ENCODE measurements at places on chromosomes 4 and X.

DNA sequence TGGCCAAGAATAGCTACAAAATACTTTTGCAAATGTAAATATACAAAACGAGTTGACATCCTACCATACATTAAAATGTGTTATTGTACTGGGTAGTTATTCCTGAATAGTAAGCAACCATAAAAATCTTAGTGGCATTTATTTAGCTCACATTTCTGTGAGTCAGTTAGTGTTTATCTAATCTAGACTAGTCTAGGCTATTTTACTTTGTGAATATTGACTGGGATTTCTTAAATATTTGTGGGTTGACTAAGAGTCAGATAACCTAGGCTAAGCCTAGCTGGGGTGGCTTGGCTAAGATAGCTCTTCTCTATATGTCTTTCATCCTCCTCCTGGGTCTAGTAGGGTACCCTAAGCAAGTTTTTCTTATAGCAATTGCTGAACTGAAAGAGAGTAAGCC lies 543.8 kb upstream of the DIAPH2 start:
- no peak for DNase-seq

DNA sequence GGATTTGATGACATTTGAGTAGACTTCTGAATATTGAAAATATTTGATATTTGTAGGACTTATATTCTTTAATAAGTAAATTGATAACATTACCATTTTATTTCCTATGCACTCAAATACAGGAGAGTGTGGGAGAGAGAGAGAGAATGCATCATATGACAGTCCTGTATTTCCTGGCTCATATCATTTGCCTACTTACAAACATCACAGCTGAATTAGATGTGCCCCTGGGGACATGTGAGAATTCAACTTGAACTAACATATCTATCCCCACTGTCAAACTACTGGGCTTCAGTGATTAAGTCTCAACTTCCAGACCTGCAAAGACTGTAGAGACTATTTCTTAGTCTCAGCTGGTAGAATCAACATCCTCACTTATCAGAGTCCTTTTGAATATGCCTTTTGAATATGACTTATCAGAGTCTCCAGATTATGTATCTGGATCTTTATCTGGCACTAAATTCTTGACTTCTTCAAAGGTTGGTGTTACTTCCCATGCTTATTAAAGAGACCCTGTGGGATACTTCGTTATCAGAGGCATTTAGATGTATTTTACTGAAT lies 75.5 kb downstream of the PABPC4L start:
- no peak for DNase-seq

DNA sequence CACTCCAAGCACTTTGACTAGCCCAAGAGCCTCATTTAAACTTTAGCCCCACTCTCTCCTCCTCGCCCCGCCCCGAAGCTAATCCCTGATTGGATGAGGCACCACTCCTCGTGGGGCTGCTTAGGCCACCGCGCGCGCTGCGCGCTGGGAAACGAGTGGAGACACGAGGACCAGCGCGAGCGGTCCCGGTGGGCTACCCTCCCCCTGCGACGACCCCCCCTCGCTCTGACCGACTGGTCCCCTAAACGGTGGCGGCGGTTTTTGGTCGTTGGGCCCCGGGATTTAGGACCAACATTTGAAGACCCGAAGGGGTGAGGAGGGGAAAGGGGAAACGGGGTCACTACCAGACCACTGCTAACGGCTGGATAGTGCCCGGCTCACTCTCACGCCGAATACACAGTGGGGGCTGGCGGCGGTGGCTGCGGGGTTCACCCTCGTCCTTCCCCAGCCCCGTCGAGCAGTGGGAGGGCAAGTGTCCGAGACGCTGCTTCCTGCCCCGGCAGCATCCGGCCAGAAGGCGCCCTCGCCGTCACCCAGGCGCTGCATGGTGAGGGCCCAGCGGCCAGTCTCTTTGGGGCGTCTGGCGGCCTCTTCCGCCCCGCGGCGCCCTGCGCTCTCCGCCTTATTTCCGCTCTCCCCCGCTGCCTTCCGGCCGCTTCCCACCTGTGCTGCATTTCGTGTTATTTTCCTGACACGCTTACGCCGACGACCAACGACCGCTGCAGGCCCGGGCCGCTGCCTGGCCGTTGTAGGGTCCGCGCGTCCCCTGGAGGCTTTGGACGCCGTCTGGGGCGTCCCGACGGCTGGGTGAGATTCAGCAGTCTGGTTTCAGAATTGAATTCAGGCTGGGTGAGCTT lies at the start of gene RBM46:
TSS of gene RBM46 (plus strand) at position 147 of the 857 bp plus-strand sequence. CDS start 15,481 bp downstream, outside the sequence.
- DNase-seq = no peak

GRCh38 chrX:47637546-47638195 lies 7.9 kb upstream of the CFP start:
- DNase-seq = no peak

DNA sequence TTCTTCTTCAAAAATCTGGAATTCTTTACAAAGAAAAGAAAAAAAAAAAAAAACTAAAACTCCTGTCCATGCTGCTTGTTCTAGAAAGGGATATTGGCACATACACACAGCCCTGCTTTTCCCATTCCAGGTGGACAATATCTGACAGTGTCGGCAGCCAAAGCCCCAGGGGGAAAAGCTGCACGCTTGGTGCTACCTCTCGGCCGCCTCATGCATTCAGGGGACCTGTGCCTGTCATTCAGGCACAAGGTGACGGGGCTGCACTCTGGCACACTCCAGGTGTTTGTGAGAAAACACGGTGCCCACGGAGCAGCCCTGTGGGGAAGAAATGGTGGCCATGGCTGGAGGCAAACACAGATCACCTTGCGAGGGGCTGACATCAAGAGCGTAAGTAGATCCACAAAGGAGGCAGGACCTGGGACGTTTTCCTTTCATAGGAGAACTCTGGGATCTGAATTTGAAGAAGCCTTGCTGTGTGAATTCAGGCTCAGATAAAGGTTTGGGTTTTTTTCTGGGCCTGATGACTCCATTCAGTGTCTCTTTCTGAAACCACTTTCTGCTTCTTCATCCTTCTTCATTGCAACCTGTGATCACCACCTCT lies 71.9 kb downstream of the NPNT start:
- no peak for DNase-seq

DNA sequence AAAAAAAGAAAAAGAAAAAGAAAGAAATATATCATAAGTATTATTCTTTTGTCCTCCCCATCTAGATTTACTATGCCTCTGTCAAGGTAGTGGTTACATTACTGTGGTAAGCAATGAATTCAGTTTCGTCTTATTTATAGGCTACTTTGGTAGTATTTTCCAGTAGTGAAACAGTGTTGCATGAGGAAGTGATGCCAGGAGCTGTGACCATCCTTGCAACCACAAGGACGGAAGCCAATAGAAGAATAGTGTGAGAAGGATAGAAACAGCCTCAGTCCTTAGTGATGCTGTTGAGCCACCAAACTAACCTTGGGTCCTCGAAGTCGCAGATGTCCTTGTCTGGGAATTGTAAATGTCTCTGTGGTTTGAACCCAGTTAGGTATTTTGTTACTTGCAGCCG lies 328.5 kb downstream of the PPP3CA start:
- no peak for DNase-seq

DNA sequence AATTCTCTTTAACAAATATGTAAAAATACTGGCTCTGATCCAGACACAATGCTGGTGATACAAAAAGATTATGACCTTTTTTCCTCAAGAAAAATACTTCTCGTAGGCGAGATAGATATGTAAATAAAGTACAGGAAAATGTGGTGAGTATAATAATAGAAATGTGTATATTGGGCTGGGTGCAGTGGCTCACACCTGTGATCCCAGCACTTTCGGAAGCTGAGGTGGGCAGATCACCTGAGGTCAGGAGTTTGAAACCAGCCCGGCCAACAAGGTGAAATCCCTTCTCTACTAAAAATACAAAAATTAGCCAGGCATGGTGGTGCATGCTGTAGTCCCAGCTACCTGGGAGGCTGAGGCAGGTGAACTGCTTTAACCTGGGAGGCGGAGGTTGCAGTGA lies 55.0 kb downstream of the MRPL1 start:
- DNase-seq = no peak

DNA sequence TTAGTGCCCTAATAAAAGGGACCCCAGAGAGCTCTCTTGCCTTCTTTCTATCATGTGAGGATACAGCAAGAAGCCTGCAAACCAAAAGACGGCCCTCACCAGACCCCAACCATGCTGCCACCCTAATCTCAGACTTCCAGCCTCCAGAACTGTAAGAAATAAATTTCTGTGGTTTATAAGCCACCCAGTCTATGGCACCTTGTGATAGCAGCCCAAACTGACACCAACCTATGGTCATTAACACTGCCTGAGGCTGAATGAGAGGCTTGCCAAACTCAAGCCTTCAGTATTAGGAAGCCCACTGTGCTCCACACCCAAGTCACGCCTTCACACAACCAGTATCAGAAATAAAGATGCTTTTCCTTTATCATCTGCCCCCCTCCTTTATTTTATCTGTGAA lies 127.3 kb upstream of the KLF3 start:
- no peak for DNase-seq

DNA sequence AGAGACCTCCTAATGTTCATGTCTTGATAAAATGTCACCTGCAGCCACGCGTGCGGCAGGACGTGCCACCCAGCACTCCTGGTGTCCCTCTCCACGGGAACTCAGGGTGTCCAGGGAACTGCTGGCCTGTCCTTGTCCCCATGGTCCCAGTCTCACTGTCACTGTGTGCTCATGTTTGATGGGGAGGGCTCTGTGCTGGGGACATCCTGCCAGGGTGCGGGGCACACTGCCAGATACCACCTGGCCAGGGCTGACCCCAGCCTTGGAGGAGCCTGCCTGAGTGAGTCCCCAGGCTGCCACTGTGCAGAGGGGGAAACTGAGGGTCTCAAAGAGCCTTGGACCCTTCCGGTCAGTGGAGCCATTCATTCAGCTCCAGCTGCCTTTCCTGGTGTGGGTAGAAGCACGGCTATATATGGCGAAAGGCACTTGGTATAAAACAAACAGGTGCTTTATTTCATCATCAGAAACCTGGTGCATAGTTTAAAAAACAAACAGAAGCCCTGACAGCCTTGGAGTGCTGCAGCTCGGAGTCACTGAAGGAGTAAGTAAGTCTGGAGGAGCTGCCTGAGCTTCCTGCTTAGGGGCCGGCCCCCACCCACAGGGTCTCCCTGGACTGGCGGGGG lies 33.0 kb downstream of the NOP14 start:
- peak; percentile 62 for DNase-seq

- peak; percentile 33 for DNase-seq
Measured at GRCh38 chr4:26452565-26453531, 37.4 kb downstream of the CCKAR start.

DNA sequence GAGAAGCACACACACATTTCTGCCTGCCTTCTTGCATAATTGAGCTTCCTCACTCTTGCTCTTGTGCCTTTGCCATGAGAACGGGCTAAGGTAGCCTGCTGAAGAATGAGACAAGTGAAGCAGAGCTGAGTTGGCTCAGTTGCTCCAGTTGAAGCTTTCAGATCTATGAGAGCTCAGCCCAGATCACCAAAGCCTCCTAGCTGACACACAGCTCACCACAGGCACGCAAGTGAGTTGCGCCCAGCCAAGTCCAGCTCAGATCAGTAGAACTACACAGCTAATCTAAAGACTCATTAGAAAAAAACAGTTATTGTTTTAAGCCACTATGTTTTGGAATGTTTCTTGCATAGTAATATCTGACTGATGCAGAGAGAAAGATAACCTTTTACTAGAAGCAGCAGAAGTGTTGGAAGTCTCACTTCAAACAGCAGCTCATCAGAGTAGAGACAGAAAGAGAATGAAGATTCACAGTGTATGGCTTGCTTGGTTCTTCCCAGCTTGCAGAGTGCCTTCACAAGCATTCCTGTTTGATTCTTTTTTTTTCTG lies 362.4 kb downstream of the MID1IP1 start:
- no peak for DNase-seq

DNA sequence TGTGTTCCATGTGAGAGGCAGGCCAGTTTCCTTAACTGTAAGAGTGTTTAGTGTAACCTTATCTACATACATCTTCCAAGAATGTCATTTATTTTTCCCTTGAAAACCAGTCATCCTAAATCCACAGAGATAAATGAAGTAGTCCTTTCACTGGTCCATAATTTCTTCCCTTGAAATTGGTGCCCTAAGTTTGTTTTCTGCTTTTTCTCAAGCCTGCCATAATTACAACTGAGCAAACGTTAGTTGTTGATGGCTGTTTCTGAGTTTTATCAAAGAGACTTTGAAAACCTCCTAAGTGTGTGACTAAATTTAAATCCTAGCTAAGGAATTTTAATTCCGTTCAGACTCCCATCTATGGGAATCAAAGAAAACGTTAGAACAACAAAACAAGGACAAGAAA lies 3.6 kb upstream of the TDO2 start:
- no peak for DNase-seq

GRCh38 chr4:11301075-11301660 lies 127.5 kb downstream of the HS3ST1 start:
- no peak for DNase-seq

DNA sequence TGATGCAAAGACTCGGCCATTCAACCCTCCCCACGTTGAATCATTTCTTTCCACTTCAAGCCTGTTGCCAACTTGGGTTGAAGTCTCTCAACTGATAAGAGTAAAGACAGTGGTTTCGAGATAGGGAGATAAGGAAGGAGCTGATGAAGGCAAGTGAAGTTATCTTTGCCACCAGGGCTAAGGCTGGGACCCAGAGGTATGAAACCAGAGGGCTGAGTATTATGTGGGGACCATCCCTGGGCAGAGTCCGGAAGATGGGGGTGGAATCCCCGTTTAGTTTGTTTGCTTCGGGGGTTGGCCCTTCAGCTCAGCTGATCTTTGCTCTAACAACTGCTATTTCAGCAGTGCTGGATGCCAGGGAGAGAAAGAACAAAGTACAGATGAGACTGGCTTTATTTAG lies 2.3 kb upstream of the XPNPEP2 start:
- DNase-seq = no peak

- no peak for DNase-seq
Measured at GRCh38 chrX:118272242-118272641, 73.7 kb upstream of the WDR44 start.

DNA sequence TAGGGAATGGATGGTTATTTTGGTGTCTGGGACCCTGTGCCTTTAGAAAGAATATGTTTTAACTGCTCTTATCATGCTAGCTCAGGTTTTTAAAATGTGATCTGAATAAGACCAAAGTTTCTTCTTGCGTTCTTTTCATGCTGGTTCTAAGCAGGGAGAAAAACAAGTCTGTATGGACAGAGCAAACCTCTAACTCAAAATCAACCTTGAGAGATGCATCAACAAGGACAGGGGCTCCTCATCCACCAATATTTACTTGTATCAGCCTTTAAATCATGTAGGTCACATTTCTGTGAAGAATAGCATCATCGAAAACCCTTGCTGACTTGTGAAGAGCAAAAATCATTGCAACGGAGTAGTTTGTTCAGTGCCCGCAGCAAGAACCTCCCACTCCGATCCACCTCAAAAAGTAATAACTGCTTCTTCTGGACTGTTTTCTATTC lies 1.2 kb downstream of the ATP10D start:
- DNase-seq = no peak

DNA sequence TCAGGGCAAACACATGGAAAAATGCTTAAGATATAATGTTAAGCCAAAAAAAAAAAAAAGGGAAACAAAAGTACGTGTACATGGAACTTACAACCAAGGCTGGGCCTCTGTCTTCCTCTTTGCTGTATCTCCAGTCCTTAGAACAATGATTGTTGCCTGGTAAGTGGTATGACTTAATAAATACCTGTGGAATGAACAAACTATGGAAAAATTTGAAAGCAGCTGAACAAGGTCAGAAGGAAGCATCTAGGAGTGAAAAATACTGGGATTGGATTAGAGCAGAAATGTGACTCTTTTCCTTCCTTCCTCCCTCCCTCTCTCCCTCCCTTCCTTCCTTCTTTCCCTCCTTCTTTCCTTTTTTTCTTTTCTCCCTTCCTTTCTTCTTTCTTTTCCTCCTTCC lies 54.2 kb upstream of the SMIM10 start:
- DNase-seq = no peak
